ENCODE measurements at places on chromosomes 11 and 22.

DNA sequence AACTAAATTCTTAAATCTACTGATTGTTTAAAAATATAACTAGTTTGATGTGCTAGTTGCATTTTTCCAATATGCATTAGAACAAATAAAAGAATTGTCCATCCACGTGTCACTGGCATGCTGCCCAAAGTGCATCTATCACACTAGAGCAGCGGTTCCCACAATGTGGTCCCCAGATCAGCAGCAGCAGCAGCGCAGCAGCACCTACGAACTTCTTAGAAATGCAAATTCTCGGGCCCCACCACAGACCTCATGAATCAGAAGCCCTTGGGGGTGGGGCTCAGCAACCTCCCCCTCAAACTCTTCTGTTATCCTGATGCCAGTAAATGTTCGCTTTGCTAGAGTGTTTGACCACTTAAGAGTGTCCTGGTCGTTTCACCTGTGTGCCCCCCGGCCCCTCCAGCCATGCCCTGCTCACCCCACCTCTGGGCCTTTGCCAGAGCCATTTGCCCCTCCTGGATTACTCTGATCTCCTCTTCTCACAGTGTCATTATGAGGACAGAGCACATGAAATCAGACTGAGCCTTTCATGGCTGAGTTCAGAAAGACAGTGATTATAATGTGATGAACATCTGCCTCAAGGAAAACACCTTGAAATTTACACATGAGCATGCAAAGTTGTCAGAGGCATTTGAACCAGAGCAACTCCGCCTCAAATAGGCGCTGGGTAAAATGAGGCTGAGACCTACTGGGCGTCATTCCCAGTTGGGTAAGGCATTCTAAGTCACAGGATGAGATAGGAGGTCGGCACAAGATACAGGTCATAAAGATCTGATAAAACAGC lies 12.6 kb upstream of the VSIG10L2 start:
- DNase-seq = no peak

DNA sequence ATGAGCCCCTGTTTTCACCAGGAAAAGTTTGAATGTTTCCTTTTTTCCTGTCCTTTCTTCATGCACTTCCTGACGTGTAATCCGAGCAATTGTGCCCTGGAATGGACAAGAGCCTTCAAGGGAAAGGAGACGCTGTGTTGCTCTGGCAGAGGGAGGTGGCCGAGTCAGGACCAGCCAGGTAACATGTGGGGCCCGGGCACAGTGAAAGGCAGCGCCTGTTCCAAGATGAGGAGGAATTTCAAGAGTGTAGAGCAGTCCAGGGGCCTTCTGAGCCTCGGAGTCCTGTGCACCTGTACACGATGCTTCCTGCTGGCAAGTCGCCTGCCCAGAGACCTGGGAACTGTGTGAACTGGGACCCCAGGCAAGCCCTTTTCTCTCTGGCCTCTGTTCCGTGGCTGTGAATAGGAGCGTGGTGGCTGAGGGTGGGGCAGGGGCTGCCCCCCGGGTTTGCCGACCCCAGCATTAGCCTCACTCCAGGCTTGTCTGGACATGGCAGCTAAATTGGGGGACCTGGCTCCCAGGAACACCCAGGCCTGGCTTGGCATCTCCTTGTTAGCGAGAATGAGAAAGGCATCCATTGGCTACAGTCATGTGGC lies 92.0 kb downstream of the MYEOV start:
- no peak for DNase-seq

- no peak for DNase-seq
Measured at GRCh38 chr11:93668171-93668570, 6.7 kb downstream of the CEP295 start.

DNA sequence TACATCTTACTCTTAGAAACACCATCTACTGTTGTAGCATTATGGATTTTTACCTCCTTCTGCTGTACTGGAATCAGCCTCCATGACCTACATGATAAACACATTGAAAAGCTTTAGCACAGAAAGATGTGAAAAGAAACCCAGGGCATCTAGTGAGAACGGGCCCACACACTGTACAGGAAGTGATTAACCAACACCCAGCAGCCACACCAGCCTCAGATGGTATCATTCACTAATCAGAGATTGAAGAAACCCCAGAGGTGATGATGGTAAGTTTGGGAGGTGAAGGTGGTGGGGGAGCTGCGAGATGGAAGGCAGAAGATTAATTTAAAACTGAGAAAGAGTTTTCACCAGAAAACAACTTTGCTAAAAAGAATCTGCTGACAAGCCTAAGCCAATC lies 46.1 kb downstream of the RASSF10 start:
- no peak for DNase-seq

DNA sequence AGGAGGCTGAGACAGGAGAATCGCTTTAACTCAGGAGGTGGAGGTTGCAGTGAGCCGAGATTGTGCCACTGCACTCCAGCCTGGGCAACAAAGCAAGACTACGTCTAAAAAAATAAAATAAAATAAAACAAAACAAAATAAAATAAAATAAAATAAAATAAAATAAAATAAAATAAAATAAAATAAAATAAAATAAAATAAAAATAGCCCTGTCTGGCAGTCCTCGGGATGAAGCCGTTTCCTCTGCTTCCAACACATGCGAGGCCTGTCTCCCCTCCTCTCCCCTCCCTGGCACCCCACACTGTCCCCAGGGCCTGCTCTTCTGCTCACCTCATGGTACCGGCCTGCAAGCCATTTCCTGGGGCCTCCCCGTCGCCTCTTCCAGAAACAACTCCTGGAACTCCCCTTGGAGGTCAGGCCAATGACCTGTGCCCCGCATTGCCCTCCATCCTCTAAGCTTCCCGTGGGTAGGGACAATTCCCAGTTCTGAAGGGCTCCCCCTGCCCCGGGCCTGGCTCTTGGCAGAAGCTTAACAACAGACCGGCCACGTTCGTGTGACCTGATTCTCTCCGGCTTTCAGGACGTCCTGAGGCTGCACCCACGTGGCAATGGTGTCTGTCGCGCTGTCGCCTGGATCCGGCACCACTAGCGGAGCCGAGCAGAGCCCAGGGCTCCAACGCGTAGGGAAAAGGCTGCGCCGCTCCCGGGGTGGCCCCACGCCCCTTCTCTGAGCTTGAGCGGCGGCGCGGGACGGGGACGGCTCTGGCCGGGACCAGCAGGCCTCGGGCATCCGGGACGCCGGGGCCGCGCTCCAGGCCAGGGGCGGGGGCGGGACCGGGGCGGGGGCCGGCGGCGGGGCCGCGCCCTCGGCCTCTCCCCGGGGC lies 456 bp upstream of the PARVB start:
- no peak for DNase-seq

DNA sequence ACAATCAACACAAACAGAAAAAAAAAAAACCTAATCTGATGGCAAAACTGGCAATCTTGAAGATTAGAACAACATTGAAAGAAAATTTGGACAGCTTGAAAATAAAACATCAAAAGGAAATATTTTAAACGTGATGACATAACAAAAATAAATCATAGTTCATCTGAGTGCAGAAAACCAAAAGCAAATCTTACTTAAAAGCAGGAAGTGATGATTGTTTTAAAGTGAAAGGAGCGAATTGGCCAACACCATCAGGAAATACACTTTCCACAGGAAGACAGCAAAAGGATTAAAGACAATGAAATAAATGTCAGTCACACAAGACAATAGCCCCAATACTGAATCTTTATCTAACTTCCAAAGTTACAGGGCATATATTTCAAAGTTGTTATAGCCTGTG lies 696.5 kb upstream of the CHORDC1 start:
- DNase-seq = no peak

- DNase-seq = no peak
Measured at GRCh38 chr11:113690619-113691569, 15.2 kb downstream of the TMPRSS5 start.

DNA sequence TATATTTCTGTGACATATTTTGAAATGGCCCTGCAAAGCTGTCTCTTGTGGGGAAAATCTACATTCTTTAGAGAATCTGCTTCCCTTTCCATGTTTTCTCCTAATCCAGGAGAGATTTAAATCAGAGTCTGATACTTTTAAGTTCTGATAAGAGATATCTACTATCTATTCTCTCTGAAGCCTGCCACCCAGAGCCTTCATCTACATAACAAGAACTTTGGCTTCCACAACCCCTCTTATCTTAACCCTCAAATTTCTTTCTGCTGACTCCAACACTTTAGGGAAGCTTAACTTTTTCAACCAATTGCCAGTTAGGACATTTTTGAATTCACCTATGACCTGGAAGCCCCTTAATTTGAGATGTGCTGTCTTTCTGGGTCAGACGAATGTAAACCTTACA lies 965.2 kb downstream of the TBC1D22A start:
- no peak for DNase-seq

GRCh38 chr11:45646275-45646927 lies 19.0 kb downstream of the CHST1 start:
- DNase-seq = no peak

DNA sequence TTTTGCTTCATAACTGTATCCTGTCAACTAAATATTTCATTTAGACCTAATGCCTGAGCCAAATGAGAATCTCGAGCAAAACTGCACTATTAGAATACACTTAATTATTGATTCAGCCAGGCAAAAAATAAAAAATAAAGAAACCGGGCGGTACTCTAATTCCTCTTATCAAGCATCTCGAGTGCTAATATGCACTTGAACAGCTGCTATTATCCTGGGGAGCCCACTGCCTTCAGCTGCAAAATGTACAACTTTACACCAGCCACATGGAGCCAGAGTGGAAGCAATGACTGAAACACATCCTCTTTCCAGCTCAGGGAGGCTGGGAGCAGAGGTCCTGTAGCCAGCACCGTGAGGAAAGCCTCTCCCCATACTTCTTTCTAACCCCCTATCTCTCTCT lies 390.0 kb upstream of the CADM1 start:
- DNase-seq = no peak

DNA sequence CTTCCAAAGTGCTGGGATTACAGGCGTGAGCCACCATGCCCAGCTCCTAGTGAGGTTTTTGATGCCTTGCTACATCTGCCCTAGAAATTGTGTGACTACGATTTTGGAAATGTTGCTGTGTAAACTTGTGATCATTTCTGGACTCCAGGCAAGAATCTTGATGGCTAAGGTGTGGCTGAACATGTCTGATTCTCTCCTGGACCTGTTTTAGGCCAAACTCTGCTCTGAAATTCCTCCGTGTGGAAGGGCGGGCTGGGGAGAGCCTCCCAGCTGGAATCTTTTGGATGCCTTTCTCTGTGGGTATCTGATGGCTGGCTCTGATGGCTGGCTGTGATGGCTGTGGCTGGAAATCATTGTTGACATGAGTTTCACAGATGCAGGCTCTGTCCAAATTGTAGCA lies 8.2 kb downstream of the PNPLA3 start:
- DNase-seq = no peak

DNA sequence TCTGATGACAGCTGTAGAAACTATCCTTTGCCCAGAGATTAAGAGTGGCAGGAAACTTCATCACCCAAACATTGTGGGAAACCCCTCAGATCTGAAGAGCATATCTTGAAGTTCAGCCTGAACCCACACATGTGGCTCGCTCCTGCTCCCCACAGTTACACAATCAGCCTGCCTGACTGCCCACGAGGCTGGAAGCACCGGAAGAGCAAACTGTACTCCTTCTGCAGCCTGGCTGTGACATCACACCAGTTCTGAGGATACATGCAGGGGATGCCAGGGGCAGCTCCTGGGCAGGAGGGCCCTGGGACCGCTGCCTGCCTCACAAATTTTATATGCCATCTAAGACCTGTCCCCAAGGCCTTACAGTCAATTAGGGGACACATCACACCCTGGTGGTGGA lies 444.4 kb downstream of the BUD13 start:
- DNase-seq = no peak

DNA sequence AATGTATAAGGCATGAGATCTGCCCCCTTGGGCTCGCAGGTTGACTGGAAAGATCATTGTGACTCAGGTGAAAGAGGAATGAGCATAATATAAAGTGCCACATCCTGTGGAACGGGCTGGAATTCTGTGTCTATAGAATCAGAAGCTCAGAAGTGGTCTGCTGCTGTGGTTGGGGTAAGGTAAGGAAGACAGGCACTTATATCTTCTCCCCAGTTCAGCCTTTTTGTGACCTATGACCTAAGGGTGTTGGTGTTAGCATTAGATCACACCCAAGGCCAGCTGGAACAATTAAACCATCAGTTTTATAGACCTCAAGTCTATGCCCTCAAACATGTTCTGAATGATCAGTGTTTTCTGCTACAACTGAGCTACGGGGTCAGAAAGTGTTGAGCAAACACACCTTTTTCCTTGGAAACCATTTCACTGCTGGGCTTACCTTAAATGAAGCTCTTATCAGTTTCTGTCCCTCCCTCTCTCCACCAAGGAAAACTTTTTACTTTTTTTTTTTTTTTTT lies 15.7 kb upstream of the POU2AF3 start:
- no peak for DNase-seq

DNA sequence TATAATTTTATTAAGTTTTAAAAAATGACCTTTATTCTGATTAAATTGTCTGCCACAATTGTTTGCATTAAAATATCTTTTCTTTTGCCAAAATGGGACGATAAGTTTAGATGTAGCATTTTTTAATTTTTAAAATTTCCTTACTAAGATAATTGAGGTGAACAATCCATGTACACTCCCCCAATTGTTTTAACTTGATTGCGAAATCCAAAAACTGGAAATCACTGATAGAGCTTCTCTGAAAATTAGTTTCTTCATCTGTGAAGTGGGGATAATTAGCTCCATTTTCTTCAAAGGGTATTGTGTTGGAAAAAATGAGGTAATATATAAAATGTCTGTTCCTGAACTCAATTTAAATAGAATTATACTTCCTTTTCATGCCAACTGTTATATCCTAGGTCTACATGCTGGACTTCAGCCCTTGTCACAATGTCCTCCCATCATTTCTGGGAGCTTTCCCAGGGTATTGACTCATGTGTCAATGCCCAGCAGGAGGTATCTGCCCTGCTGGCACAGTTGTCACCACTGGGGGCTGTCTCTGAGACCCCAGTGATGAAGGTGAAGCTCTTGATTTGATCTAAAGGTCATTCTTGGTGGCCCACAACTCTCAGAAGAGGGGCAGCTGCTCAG lies 28.7 kb upstream of the NAV2 start:
- no peak for DNase-seq

DNA sequence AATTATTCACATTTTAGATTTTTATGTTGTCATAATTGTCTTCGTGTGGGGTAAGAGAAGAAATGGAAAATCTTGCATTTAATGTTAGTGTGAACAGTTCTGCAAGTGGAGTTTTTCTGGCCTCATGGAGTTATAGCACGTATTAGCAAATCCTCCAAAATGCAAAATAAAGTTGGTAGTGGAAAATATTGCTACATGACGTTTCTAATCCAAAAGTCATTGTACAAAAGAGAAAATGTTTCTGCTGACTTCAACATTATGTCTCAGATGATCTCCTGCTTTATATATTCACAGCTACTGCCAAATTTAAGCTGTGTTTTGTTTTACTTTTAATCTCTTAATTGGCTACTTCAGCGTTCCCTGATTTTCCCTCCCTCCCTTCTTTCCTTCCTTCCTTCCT lies 1804.0 kb upstream of the RAG2 start:
- no peak for DNase-seq

GRCh38 chr22:38327396-38327795 lies 10.2 kb upstream of the CSNK1E start:
- no peak for DNase-seq

- DNase-seq = no peak
Measured at GRCh38 chr11:76592961-76593360, 77.6 kb downstream of the LRRC32 start.

- no peak for DNase-seq
Measured at GRCh38 chr11:69134957-69135356, 20.8 kb upstream of the SMIM38 start.
